ENCODE measurements at places on chromosomes 5 and 9.

- no peak for DNase-seq
Observed at GRCh38 chr9:121227862-121228261, 26.2 kb upstream of the RAB14 start.

DNA sequence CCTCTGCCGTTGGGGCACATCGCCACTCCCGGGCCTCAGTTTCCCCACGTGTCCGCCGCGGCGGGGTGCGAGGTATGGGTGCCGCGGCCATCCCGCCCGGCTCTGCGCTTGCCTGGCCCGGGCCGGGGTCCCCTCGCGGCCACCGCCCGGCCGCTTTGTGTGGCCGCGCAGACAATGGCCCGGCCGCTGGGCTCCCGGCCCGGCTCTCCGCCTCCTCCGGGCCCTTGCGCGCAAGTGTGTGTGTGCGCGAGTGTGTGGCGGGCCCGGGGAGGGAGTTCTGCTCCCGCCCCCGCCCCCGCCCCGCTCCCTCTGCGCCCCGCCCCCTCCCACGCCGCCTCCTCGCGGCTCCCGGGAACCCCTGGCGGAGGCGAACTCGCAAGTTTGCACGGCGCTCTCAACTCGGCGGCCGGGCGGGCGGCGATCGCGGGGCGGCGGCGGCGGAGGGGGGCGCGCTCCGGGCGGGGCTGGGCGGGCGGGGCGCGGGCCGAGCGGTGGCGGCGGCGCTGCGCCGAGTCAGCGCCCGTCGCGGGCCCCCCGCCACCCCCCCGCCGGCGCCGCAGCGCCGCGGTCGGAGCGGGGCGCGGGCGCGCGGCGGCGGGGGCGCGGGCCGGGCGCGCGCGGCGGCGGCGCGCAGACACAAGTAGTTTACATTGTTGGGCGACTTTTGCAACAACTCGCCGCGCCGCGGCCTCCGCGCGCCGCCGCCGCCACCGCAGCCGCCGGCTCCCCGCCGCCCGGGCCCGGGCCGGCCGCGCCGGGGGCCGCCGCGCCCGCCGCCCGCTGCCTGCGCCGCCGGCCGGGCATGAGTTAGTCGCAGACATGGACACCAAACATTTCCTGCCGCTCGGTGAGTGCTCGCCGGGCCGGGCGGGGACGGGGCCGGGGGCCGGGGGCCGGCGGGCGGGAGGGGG lies at the start of gene RXRA:
TSS of gene RXRA (plus strand) at position 643 of the 911 bp plus-strand sequence. CDS start at position 820, 177 bp downstream.
- peak; percentile 35 for DNase-seq

- DNase-seq = no peak
Observed at GRCh38 chr9:123319541-123320339, 36.3 kb upstream of the CRB2 start.

GRCh38 chr5:55894135-55894534 lies 43.0 kb downstream of the IL31RA start:
- no peak for DNase-seq

DNA sequence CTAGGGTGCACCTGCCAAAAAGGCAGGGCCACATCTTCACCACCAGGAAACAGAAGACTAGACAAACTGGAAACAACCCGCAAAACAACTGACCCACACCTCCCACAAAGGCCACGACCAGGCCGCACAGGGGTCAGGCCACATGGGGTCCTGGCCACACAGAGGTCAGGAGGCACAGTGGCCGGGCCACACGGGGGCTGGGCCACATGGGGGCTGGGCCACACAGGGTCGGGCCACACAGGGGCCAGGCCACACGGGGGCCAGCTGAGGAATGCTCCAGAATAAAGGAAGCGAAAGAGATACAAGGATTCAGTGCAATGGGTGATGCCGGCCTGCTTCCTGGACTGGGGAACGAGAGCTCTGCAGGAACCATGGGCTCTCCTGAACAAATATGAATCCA lies 91.6 kb downstream of the OLFM1 start:
- no peak for DNase-seq

DNA sequence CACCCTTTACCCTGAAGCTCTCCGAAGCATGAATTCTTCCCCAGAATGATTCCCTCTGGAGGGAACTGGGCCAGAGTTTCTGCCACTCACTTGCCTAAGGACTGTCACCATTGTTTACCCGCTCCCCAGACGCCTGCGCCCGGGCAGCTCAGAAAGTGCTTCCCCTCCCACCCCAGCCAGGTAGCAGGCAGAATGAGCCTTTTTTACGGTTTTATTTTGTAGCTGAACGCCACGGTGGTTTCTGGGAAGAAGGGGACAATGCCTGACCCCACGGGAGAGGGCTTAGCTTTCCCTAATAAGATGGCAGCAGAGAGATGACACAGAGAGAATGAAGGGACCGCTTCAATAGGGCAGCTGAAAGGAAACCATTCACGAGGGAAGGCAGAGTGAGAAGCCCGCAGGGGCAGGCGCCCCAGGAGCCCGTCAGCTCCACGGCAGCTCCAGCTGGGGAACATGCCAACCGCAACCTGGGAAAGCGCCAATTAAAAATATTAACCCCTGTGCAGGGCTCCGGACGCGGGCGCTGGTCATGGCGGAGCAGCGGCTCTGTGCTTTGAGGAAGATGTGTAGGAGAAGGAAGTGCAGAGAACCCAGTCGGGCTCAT lies 20.4 kb upstream of the NTNG2 start:
- no peak for DNase-seq

DNA sequence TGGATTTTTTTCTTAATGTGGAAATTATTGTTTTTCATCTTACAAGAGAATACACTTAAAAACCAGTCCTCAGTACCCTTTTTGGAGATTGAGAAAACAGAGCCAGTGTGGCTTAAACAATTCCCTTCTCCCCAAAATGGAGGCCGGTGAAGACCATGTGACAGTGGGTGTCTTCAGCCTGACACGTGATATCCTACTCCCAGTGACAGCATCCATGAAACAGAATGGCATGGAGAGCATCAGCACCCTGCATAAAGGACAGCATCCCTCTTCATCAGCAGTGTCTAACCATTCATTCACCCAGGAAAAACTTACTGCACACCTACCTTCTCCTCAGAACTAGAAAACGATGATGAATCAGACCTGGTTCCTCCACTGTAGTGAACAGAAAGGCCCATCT lies 103.4 kb upstream of the RAI14 start:
- no peak for DNase-seq

DNA sequence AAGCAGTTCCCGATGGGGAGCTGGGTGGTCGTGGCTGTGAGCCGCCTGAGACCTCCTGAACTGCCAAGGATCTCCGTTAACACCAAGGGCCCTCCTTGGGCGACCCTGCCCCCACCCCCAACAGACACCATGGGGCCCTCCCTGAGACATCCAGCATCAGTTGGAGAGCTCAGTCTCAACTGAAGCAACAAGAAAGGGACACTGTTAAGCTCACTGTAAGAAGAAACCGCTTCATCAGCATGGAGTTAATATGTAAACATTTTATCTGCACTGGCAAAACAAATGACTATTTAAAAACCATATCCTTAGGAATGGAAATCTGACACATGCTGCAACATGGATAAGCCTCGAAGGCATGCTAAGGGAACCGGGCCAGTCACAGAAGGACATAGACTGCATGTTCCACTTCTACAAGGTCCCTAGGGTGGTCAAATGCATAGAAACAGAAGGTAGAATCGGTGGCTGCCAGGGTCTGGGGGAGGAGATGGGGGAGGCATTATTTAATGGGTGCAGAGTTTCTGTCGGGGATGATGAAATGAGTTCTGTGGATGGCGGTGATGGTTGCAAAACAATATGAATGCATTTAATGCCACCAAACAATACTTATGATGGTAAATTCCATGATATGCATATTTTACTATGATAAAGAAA lies 47.4 kb downstream of the ROR2 start:
- DNase-seq = no peak

DNA sequence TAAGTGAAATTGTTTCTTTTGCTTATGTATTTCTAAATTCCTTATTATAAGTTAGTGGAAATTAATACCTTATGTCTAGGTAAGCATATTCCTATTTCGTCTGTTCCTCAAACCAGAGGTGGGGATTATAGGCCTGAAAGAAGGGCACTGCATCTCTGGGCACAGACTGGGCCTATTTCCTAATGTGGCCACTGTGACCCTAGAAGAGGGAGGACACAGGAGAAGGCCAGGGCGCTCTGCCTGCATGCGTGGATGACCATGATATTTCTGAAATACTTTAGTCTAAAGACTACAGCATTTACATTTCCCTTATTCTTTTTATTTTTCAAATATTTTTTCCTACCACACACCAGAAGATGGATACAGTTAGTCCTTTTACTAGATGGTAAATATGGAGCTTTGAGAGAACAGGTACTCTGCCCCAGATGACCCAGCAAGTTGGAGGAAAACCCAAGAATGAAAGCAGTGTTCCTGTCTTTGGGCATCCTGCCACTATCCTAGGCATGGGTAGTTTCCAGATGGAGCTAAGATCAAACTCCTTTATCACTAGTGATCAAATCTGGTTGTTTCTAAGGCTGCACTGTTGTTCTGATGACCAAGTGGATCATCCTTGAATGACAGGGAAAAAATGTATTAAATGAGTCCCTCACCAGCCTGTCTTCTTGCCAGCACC lies 27.8 kb downstream of the RUSC2 start:
- DNase-seq = no peak

DNA sequence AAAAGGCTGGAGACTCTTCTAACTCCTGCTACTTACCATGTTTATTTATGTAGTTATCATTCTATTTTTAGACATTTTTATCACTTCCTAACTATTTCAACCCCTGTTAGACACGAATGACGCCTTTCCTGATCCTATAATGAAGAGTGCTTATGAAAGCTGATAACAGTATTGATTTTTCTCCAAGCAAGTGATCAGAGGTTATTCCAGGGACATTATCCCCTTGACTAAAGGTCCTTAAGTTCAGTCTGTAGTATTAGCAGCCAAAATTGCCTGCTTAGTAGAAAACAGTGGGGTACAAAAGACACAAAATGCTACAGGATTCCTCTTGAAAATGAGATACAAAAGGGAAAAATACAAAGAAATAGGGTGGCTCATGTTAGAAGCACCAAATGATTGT lies 235.6 kb downstream of the DNAH5 start:
- DNase-seq = no peak

GRCh38 chr9:125470189-125470588 lies 208.6 kb downstream of the GAPVD1 start:
- no peak for DNase-seq

DNA sequence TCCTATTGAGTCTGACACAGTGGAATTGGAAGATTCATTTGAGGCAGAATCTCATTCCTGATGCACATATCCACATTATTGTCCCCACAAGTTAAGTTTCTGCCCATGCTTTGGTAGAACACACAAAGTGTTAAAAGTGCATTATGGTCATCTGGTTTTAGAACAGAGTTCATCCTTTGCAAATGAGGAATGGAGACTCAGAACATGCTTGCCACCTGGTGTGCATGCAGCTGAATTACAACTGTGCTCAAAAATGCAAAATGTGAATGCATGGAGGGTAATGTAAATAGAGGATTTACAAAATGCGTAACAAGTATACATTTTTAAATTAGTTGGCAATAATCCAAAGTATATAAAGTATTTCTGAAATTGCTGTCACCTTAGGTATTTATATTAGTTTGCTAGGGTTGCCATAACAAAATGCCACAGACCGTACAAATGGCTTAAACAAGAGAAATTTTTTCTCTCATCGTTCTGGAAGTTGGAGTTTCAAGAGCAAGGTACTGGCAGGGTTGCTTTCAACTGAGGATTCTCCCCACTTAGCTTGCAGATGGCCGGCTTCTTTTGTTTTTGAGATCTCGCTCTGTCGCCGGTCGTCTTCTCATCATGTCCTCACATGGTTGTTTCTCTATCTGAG lies 671.1 kb downstream of the TAF11L14 start:
- no peak for DNase-seq

GRCh38 chr9:129486756-129487657 lies 133.9 kb downstream of the C9orf50 start:
- DNase-seq = no peak

GRCh38 chr5:146589028-146589345 lies 73.0 kb upstream of the GPR151 start:
- DNase-seq = no peak

DNA sequence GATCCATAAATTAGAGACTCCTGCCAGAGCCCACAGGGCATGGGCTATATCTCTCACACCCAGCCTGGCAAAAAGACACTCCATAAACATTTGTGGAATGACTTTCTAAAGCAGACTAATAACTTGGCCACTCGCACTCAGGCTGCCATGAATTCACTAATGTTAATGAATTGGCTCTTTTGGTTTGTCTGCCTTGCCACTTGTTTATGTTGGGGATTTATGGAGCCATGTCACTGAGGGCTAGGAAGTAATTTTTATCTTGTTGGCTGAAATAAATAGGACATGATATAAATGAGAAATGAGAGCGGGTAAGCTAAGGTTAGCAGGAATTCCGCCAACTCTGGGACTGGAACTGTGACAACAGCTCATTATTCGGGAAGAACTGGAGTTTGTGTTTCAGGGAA lies 55.2 kb downstream of the DROSHA start:
- no peak for DNase-seq

- DNase-seq = no peak
Observed at GRCh38 chr9:136339958-136340310, 12.6 kb downstream of the GPSM1 start.

GRCh38 chr9:2601785-2602378 lies 19.7 kb upstream of the VLDLR start:
- no peak for DNase-seq

DNA sequence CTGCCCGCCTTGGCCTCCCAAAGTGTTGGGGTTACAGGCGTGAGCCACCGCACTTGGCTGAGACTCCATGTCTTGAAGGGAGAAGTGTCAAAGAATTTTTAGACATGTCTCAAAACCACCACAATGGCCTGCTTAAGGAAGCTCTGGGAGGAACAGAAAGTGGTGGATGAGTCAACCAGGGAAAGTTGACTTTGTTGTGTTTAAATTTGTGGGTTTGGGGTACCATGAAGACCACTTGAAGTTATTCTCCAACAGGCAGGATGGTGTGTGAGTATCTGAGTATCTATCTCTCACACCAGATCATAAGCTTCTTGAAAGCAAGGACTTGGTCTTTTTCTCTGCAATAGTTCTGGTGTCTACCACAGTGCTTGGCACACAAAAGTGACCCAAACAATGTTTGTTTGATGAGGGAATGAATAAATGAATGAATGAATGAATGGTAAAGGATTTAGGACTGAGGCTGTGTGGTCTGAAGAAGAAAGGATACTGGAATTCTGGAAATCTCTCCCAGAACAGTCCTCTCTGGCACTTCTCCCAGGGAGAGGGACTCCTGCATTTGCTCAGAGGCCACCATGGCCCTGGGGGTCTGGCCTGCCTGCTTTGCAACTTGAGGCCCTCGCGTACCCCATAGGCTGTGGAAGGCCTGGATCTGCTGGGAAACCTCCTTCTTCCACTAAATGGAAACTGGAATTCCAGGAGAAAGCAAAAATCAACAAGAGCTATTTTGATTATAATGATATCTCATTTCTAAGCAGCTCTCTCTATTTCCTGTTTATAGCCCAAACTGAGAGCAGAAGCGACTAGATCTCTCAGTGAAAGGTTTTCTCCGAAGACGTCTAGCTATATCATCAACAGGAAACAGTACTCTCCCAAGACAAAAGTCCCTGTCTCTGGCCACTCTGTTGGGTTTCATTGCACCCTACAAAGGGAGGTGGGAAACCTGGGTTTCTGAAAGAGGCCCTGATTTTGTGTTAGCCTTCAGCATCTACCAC lies 187.9 kb downstream of the PALM2AKAP2 start:
- no peak for DNase-seq

Measured in stimulated activated CD8-positive, alpha-beta memory T cell treated with anti-CD3 and anti-CD28 coated beads, Interleukin-2, amount 100 ng/mL, for 1 hour (primary cell).